ENCODE measurements at places on chromosomes 4 and X. TPM values are rescaled to one million over a fixed set of nuclear protein-coding genes. Genes with fewer than 3 reads are reported as not detected.

DCAF12L2 gene
- not detected for total RNA-seq

AREG gene
- total RNA-seq = 0.54 TPM

CLTRN gene
- total RNA-seq = 0.10 TPM

USP17L24 gene
- not detected for total RNA-seq

REPS2 gene
- total RNA-seq = 4.5 TPM

GRIA3 gene
- not detected for total RNA-seq

NOCT gene
- 17.1 TPM for total RNA-seq

DNA sequence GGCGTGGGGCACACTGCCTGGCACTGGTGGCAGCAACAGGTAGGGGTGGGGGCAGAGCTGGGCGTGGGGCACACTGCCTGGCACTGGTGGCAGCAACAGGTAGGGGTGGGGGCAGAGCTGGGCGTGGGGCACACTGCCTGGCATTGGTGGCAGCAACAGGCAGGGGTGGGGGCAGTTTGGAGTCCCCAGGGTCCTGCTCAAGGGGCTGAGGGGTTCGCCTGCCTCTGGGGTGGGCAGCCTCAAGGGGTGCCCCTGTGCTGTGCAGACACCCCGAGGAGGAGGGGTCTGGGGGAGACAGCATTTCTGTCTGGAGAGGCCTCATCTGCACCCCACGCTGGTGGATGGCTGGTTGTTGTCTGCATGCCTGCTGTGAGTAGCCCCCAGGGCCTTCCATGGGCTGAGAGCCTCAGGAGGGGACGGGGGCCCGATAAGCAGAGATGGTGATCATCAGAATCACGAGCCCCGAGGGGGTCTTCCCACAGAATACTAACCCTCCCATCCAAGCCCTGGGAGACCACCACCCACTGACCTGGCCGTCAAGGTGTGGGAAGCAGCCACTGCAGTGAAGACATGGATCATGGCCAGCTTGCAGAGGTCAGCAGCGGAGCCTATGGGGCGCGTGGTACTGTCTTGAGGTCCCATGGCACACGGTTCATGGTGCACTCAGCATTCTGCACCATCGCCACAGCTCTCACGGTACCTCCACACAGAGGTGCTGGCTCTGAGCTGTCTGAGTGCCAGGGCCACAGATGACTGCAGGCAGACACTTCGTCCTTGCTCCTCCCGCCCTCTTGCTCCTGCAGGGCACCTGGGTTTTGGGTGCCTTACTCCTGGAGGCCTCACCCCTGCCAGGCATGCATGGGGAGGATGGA, 21.5 kb downstream of the NAT8L start:
- no peaks in the 10 kb centered on the region for H3K27me3 ChIP-seq
- no peaks in the 10 kb centered on the region for H3K4me1 ChIP-seq
- H3K27ac ChIP-seq = no peak overlapping the region
- H3K36me3 ChIP-seq = no peaks in the 10 kb centered on the region

- H3K4me1 ChIP-seq = no peaks in the 10 kb centered on the region
- H3K27ac ChIP-seq = no peak overlapping the region
- H3K36me3 ChIP-seq = no peaks in the 10 kb centered on the region
- no peaks in the 10 kb centered on the region for H3K27me3 ChIP-seq
- no peak overlapping the region for H3K4me3 ChIP-seq
- no peak for DNase-seq
Observed at GRCh38 chr4:76811604-76812412, 86.1 kb downstream of the SOWAHB start.

GRCh38 chrX:134695999-134696398, 37.7 kb upstream of the PLAC1 start:
- no peak overlapping the region for H3K4me3 ChIP-seq
- H3K4me1 ChIP-seq = no peaks in the 10 kb centered on the region
- no peak overlapping the region for H3K27ac ChIP-seq
- no peaks in the 10 kb centered on the region for H3K27me3 ChIP-seq
- no peak for DNase-seq
- H3K36me3 ChIP-seq = no peaks in the 10 kb centered on the region

GRCh38 chr4:78684325-78685079, 91.6 kb upstream of the BMP2K start:
- DNase-seq = no peak
- H3K27me3 ChIP-seq = no peaks in the 10 kb centered on the region
- no peak overlapping the region for H3K4me3 ChIP-seq
- no peak overlapping the region for H3K27ac ChIP-seq
- no peaks in the 10 kb centered on the region for H3K4me1 ChIP-seq

DNA sequence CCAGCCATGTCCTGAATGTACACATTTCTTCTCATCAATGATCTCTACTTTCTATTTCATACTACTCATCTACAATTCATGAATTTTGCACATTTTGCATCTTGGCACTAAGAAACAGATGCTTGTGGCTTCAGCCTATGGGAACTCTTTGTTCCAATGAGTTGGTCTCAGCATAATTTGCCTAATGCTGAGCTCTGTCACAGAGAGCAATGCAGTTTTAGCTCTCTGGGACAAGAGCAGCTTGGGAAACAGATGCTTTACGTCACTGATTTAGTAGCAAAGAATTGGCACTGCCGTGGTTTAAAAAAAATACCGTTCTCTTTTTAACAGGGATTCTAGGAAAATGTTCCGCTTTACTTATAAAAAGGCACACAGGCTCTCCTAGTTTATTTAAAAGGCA, 162.4 kb downstream of the WDFY3 start:
- DNase-seq = no peak
- H3K4me1 ChIP-seq = no peaks in the 10 kb centered on the region
- H3K36me3 ChIP-seq = peaks cover 2% of the 10 kb centered on the region
- H3K27me3 ChIP-seq = no peaks in the 10 kb centered on the region
- no peak overlapping the region for H3K4me3 ChIP-seq

DNA sequence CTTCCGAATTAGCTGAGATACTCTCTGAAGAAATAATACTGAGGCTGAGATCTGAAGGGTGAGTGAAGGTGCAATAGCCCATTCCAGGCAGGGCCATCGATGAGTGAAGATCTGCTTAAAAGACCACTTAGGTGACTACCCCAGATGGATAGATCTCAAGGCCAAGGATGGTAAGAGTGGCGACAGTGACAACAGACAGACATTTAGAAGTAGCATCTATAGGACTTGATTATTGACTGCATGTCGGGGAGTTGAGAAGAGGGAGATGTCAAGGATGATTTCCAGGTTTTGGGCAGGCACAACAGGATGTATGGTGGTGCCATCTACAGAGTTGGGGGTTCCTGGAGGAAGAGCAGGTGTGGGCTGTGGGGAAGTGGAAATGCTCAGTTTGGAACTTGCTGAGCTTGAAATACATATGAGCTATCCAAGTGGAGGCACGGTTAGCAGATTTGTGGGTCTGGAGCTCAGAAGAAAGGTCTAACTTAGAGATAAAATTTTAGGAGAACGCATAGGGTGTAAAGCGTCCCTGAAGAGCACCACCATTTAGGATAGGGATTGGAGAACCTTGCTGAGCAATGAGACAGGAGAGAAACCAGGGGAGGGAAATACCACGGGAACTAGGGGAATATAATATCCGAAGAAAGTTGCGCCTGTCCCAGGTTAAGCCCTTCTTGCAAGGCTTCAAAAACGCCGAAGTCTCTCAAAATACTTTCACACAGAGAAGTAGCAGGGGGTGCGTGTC, 688 bp downstream of the UFSP2 start:
- no peaks in the 10 kb centered on the region for H3K27me3 ChIP-seq
- no peak for DNase-seq
- no peaks in the 10 kb centered on the region for H3K4me1 ChIP-seq
- peak overlapping the region; percentile 85 for H3K27ac ChIP-seq

DNA sequence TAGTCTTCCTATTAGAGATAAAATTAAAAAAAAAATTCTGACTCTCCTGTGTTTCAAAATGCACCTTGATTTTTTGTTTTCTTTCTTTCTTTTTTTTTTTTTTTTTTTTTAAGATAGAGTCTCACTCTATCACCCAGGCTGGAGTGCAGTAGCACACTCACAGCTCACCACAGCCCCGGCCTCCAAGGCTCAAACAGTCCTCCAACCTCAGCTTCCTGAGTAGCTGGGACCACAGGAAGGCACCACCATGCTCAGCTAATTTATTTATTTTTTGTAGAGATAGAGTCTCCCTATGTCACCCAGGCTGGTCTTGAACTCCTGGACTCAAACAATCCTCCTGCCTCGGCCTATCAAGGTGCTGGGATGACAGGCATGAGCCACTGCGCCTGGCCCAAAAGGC, 41.1 kb upstream of the TMEM184C start:
- no peak overlapping the region for H3K27ac ChIP-seq
- H3K36me3 ChIP-seq = no peaks in the 10 kb centered on the region
- DNase-seq = no peak
- H3K27me3 ChIP-seq = no peaks in the 10 kb centered on the region
- H3K4me3 ChIP-seq = no peak overlapping the region

DNA sequence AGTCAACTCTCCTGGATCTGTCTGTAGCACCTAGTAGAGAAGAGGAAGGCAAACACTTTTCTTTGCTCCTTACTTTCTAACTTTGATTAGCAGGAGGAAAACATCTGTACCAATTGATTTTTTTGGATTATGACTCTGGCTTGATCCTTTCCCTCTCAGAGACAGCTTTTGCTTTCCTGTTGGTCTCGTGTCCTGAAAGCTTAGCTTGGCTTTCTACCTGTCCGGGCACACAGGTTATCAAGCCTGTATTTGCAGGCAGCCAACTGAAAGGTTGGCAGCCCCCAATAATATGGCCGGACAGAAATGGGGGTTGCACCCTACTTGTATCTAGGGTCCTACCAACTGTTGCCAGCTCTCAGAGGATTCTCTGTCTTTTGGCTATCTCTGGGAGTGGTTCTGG, 43.1 kb upstream of the LAMP2 start:
- no peak for DNase-seq
- no peaks in the 10 kb centered on the region for H3K4me1 ChIP-seq
- H3K36me3 ChIP-seq = no peaks in the 10 kb centered on the region

DNA sequence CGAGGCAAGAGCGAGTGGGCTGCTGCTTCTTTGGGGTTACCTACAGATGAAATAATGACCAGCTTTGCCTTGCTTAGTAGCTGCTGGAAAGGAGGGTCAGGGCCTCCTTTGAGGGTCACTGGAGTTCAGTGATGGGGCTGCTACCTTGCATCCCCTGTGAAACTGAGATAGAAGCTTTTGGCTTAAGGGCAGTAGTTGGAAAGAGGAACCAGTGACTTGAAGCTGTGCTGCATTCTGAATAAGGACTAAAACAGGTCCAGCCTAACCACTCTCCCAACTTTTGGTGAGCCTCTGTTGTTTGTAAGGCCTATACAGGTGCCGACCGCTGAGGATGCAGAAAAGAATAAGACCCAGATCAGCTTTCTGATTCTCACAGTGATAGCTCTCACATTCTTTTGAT, 41.2 kb downstream of the RASL11B start:
- H3K4me1 ChIP-seq = no peaks in the 10 kb centered on the region
- no peaks in the 10 kb centered on the region for H3K36me3 ChIP-seq
- DNase-seq = no peak
- H3K27ac ChIP-seq = no peak overlapping the region
- no peak overlapping the region for H3K4me3 ChIP-seq

GRCh38 chrX:120310861-120311726, at the start of gene TMEM255A:
TMEM255A (minus strand) TSS chrX:120311461; CDS start chrX:120311309, 152 bp downstream.
- peaks cover 38% of the 10 kb centered on the region for H3K27me3 ChIP-seq
- H3K4me3 ChIP-seq = peak within 1 kb of the TSS; percentile 29
- no peak within 1 kb of the TSS for H3K27ac ChIP-seq
- no peaks in the 10 kb centered on the region for H3K36me3 ChIP-seq
- H3K4me1 ChIP-seq = peaks cover 13% of the 10 kb centered on the region

- peak overlapping the region; percentile 95 for H3K27ac ChIP-seq
- no peak for DNase-seq
- H3K27me3 ChIP-seq = no peaks in the 10 kb centered on the region
- H3K4me3 ChIP-seq = peak overlapping the region; percentile 77
- peaks cover 9% of the 10 kb centered on the region for H3K36me3 ChIP-seq
Observed at GRCh38 chr4:73070074-73070390, 516 bp upstream of the COX18 start.

GRCh38 chr4:111136438-111136837, 513.6 kb upstream of the PITX2 start:
- no peak overlapping the region for H3K27ac ChIP-seq
- no peaks in the 10 kb centered on the region for H3K36me3 ChIP-seq
- H3K4me3 ChIP-seq = no peak overlapping the region

DNA sequence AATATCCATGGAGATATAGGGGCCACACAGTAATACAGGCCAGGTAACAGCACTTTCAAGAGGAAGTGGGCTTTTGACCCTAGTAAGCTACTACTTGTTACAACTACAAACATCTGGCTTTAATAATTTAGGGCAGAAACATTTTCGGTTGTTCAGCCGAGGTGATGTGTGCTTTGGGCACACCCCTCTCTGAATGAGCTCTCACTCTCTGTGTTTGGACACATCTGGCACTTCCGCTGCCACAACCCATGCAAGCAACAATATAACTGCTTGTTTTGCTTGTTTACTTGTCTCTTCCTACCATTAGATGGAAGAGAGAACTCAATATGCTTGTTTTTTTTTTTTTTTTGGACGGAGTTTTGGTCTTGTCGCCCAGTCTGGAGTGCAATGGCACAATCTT, 277.2 kb downstream of the HS3ST1 start:
- DNase-seq = no peak
- H3K4me3 ChIP-seq = no peak overlapping the region
- H3K4me1 ChIP-seq = no peaks in the 10 kb centered on the region
- H3K27me3 ChIP-seq = no peaks in the 10 kb centered on the region
- no peak overlapping the region for H3K27ac ChIP-seq

GRCh38 chr4:144402176-144402575, 243.8 kb upstream of the HHIP start:
- H3K4me1 ChIP-seq = no peaks in the 10 kb centered on the region
- H3K27me3 ChIP-seq = no peaks in the 10 kb centered on the region
- H3K27ac ChIP-seq = no peak overlapping the region
- DNase-seq = no peak
- H3K36me3 ChIP-seq = no peaks in the 10 kb centered on the region

GRCh38 chr4:69056921-69057550, 39.2 kb upstream of the UGT2B7 start:
- no peaks in the 10 kb centered on the region for H3K4me1 ChIP-seq
- H3K27ac ChIP-seq = no peak overlapping the region
- no peaks in the 10 kb centered on the region for H3K36me3 ChIP-seq

DNA sequence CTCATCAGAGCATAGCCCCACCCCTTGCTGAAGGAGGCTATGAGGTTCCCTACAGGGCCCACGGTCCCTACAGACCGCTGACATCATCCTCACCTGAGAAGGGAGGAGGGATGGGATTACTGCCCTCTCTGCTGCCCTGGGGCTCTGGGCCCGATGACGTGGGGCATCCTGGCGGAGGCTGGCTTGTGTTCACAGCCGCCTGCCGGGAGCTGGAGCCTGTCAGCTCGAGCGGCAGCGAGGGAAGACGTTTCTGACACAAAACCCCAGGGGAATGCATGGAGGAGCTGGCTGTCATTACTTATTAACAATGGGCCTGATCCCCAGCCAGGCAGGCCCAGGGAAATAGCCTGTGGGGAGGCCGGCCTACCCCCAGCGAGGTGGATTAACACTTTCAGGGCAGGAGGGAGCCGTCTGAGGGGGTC, 106.6 kb upstream of the ATP6AP2 start:
- H3K27me3 ChIP-seq = no peaks in the 10 kb centered on the region
- no peak overlapping the region for H3K27ac ChIP-seq
- no peaks in the 10 kb centered on the region for H3K36me3 ChIP-seq
- H3K4me3 ChIP-seq = no peak overlapping the region

GRCh38 chrX:67523932-67524331, 19.9 kb upstream of the AR start:
- no peaks in the 10 kb centered on the region for H3K4me1 ChIP-seq
- H3K4me3 ChIP-seq = no peak overlapping the region
- H3K36me3 ChIP-seq = no peaks in the 10 kb centered on the region
- no peak overlapping the region for H3K27ac ChIP-seq

All from Panc1 (cell line).